ENCODE measurements at places on chromosomes 1 and 21.
A peak's percentile ranks its signal among the peaks of the same experiment; 100 is the strongest.

- no peak for DNase-seq
Measured at GRCh38 chr1:45879885-45880598, 76.6 kb downstream of the MAST2 start.

DNA sequence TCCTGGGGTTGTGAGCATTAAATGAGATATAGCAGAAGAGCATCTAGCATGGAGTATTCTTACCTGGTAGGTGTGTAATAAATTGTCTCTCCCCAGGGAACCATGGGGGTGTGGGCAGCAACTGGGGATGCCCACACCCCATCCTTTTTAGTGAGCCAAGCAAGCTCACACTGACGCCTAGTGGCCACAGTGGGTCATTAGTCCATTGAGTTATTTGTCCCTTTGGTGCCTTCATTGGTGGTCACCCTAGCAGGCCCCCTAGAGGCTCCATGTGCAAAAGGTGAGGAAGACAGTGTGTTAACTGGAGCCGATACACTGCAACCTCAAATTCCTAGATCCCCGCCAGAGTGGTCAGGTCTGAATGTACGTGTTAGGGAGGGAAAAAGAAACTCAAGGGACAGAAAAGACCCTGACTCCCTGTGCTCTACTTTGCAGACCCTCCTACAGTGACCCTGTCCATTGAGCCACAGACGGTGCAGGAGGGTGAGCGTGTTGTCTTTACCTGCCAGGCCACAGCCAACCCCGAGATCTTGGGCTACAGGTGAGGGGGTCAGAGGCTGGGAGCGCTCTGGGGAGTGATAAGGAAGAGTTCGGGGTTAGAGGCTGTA lies 93.3 kb upstream of the CD1D start:
- DNase-seq: no peak

DNA sequence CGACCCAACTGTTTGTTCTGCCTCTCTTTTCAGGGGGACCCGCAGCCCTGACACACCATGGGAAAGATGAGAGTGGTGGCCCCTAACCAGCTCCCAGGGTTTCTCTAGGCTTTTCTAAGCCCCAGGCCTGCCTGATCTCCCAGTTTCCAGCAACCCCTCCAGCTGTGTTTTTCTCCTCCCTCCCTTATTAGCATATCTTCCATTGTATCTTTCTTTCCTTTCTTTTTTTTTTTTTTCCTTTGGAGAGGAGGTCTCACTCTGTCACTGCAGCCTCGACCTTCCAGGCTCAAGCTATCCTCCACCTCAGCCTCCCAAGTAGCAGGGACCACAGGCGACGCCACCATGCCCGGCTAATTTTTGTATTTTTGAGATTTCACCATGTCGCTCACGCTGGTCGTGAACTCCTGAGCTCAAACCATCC lies 1.8 kb upstream of the CERS2 start:
- DNase-seq: no peak

GRCh38 chr1:22379566-22379965 lies 72.1 kb upstream of the ZBTB40 start:
- no peak for DNase-seq

DNA sequence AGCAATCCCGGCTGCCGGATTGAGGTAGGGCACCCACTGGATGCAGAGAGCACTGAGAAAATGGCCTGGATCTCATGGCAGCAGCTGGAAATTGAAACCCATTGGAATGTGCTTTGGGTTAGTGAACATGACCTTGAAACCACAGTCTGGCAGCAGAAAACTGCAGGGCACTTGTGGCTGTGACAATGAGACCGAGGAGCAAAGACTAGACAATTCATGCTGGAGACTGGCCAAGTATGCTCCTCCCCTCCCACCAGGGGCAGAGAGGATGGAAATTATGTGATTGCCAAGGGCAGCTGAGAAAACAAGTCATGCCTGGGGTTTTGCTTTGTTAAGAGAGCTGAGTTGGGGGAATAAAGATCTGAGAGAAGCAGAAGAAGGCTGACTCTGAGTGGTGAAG lies 60.7 kb downstream of the ZNF697 start:
- no peak for DNase-seq

GRCh38 chr1:232383455-232384123 lies 246.3 kb downstream of the SIPA1L2 start:
- no peak for DNase-seq

GRCh38 chr1:245961137-245961540 lies 545.9 kb downstream of the SMYD3 start:
- no peak for DNase-seq

GRCh38 chr1:18480315-18481189 lies at the start of gene KLHDC7A:
KLHDC7A (plus strand) TSS chr1:18480930; CDS start chr1:18480982, 52 bp downstream.
- no peak for DNase-seq

GRCh38 chr1:5485968-5486696 lies 506.1 kb downstream of the NPHP4 start:
- no peak for DNase-seq

DNA sequence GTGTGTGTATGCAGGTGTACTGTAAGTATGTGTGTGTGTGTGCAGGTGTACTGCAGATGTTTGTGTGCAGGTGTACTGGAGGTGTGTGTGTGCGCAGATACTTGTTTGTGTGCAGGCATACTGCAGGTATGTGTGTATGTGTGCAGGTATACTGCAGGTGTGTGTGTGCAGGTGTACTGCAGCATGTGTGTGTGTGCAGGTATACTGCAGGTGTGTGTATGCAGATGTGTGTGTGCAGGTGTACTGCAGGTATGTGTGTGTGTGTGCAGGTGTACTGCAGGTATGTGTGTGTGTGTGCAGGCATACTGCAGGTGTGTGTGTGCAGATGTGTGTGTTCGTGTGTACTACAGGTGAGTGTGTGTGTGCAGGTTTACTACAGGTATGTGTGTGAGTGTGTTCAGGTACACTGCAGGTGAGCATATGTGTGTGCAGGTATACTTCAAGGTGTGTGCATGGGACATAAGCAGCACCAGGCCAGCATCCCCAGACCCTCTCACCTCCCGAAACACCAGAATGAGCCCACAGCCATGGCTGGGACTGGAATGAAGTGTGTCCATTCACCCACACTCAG lies 97.5 kb downstream of the DMRTB1 start:
- DNase-seq: no peak

DNA sequence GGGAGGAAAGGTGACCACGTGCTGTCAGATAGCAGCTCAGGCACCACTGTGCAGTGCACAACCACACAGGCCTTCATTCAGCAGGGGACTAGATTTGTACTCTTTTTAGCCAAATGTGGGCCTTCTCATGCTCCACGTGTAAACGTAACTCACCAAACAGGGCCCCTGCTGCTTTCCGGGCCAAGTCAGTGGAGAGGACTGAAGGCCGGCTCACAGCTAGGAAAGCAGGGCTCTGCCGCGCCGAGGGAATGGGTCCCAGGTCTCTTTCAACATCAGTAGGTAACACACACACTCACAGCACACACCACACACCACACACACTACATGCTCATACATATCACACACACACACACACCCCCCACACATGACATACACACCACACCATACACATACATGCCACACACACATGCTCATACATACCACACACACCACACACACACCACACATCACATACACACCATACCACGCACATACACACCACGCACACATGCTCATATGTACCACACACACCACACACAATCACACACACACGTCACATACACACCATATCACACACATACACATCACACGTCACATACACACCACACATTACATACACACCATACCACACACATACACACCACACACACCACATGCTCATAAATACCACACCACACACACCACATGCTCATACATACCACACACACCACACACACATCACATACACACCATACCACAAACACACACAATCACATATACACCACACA lies 124.0 kb upstream of the ERG start:
- DNase-seq: no peak

- DNase-seq: no peak
Measured at GRCh38 chr1:6414443-6414844, 5.3 kb downstream of the HES2 start.

DNA sequence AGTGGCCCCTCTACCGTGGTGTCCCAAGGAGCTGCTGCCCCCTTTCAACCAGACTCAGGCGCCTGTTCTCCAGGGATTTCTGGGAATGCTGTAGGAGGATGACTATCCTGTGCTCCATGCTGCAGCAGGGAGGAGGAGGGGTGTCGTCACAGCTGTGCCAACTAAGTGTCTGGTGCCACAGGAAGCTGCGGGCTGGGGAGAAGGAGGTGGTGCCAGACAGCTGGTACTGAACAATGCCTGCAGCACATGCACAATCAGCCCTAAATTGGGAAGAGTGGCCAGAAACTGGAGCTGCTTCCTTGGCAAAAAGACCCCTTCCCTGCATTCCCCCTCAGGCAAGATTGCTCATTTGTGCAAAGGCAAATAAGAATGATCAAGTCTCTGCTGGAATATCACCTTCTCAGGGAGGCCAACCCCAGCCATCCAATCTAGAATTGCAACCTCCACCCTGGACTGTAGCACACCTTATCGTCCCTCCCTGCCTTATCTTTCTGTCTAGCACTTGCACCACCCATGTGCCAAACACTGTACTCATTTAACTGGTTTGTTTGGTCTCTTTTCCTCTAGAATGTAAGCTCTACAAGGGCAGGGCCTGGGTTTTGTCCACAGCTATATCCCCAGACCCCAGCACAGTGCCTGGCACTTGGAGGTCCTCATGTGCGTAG lies 33.3 kb downstream of the LAMB3 start:
- no peak for DNase-seq

DNA sequence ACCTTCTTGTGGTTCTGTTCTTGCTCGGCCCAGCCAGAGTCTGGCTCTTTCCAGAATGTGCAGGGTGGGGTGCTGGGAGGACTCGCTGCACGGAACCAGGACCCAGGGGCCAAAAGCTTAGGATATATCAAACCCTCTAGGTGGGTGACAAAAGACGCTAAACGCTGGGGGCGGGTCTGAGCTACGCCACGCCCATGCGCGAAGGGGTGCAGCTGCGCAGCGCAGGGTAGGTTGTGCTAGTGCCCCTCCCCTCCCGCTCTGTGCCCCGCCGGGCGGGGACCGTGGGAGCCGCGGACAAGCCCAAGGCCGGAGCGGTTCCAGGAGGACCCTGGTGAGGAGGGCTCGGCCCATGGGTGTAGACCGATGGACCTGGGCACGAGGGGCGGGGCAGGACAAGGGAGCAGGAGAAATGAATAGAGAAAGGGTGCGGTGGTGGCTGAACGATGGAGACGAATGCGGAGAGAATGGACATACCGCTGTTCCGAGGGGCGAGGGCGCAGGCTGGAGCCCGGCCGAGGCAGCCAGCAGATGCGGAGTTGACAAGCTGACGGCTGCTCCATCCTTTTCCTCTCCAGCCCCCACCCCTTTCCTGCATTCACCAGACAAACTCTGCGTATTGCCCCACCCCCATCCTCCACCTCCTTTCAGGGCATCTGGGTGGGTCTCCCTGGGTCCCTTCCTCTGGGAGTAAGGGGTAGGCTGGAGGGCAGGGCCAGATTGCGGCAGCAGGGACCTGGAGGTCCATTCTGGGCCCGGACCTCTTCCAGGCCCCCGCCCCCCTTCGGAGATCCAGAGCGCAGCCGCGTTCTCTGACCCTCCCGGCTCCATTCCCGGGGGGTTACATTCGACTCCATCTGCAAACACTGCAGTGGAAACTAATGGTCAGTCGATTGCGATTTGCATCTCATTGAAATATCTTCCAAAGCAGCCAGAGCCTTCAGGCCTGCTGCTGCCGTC lies at the start of gene RUSC1:
TSS of gene RUSC1 (plus strand) at position 234 of the 957 bp plus-strand sequence. CDS start 880 bp downstream, outside the sequence.
- DNase-seq: no peak

DNA sequence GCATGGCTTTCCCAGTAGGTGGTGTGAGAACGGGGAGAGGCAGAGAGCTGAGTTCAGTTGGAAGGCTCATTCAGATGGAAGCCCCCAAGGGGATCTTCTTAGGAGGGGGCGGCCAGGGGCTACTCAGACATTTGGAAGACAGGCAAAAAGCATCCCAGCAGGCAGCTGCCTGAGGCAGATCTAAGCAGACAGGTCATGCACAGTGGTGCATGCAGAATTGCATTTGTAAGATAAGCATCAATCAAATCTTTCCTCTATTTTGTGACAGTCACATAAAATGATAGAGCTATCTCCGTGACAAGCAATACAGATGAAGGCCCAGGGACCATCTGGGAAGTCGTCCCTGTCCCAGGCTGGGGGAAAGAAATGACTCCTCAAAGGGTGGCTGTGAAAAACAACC lies 3.8 kb downstream of the RAB3B start:
- no peak for DNase-seq

DNA sequence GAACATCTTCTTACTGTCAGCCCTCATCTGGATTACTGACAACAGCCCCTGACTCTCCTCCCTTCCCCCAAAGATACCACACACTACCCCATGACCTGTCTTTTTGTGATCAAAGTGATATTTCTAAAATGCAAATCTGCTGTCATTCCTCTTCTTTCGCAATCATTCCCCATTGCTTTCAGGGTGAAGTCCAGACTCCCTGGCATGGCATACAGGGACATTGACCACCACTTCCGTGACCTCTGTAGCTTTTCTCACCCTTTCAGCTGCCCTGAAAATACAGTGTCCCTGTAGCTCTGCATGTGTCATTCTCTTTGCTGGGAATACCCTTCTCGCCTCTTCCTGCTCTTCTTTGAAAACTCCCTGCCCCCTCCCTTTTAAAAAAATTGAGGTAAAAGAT lies 4.1 kb downstream of the SERINC2 start:
- DNase-seq: no peak

- DNase-seq: no peak
Measured at GRCh38 chr1:88883156-88883555, 8.2 kb downstream of the GTF2B start.

GRCh38 chr21:42829954-42830353 lies 49.4 kb downstream of the WDR4 start:
- DNase-seq: no peak

- DNase-seq: no peak
Measured at GRCh38 chr1:82260051-82260450, 459.3 kb downstream of the ADGRL2 start.

GRCh38 chr1:29062157-29062942 lies 61.4 kb downstream of the TMEM200B start:
- DNase-seq: no peak

GRCh38 chr1:32249831-32250525 lies 1.1 kb upstream of the LCK start:
- peak; percentile 67 for DNase-seq

DNA sequence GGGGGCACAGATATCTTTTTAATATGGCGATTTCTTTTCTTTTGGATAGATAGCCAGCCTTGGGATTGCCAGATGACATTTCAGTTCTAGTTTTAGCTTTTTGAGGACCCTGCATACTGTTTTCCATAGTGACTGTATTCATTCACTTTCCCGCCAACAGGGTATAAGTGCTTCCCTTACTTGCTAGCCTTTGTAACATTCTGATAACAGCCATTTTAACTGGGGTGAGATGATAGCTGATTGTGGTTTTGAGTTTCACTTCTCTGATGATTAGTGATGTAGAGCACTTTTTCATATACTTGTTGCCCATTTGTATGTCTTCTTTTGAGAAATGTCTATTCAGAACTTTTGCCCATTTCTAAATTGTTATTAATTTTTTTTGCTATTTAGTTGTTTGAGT lies 151.9 kb downstream of the NTPCR start:
- no peak for DNase-seq

GRCh38 chr1:224273641-224274040 lies 56.3 kb downstream of the NVL start:
- DNase-seq: no peak

- no peak for DNase-seq
Measured at GRCh38 chr1:85275701-85276214, 674 bp downstream of the BCL10 start.

Data from stimulated activated CD8-positive, alpha-beta memory T cell treated with anti-CD3 and anti-CD28 coated beads, Interleukin-4, amount 100 ng/mL, for 1 hour (primary cell).